ENCODE measurements at places on chromosomes 13 and 19.

GRCh38 chr13:74819549-74819948 lies 662.4 kb downstream of the TBC1D4 start:
- DNase-seq, result no peak

GRCh38 chr19:11091703-11092153 lies 2.5 kb downstream of the LDLR start:
- DNase-seq, result no peak

GRCh38 chr19:46954993-46955812 lies 64.4 kb upstream of the NPAS1 start:
- no peak for DNase-seq

DNA sequence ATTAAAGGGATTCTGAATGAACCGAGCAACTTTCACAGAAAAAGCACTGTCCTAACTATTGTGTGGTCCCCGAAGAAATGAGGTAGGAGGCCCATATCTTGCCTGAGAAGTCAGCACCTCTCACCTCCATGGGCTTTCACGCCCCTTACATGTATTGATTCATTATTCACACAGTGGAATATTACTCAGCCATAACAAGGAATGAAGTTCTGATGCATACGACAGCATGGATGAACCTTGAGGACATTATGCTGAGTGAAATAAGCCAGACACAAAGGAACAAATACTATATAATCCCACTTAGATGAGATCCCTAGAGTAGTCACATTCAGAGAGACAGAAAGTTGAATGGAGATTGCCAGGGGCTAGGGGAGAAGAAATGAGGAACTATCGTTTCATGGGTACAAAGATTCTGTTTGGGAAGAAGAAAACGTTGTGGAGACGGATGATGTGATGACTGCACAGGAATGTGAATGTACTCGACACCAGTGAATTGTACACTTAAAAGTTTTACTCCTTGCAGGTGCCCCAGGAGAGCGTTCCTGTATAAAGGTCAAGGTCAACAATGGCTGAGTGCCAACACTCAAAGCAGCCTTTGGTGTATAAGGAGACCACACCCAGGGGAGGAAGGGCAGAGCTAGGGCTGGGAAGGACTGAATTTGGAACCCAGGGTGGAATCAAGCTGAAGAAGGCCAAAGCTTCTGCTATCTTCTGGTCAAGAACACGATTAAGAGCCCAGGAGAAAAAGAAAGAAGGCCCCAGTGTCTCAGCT lies 22.5 kb downstream of the ZIC5 start:
- DNase-seq, result no peak

GRCh38 chr19:2771786-2772674 lies 11.0 kb downstream of the SGTA start:
- DNase-seq, result no peak

- DNase-seq, result no peak
Observed at GRCh38 chr13:77946522-77946921, 27.9 kb upstream of the EDNRB start.

DNA sequence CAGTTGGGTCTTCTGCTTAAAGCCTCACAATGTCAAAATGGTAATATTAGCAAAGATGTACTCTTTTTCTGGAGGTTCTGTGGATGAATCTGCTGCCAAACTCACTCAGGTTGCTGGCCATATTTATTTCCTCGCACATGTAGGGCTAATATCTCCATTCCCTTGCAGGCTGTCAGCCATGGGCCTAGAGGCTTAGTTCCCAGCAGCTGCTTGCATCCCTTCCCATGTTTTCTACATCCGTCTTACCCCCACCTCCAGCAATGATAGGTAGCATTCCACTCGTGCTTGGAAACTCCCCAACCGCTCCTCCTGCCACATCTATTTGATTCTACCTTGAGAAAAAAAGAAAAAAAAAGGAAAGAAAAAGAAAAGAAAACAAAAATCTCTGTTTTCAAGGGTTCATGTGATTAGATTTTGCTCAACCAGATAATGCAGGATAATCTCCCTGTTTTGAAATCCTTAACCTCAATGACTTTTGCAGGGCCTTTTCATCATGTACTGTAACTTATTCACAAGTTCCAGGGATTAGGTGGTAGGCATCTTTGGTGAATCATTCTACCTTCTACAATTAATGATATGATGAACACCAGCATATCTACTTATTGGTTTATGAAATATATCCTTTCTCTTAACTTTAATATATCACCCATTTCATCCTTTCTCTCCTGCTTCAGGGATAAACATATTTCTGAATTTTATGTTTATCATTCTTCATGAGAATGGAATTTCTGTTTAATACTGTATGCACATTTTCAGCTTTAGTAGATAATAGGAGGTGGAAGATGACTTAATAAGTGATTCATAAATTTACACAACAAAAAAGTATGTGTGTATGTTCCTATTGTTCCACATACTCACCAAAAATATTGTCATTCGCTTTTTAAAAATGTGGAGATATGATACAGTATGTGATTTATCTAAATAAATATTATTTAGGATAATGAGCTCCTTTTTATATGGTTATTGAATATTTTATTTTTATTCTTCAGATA lies 931.9 kb downstream of the SLITRK5 start:
- no peak for DNase-seq

DNA sequence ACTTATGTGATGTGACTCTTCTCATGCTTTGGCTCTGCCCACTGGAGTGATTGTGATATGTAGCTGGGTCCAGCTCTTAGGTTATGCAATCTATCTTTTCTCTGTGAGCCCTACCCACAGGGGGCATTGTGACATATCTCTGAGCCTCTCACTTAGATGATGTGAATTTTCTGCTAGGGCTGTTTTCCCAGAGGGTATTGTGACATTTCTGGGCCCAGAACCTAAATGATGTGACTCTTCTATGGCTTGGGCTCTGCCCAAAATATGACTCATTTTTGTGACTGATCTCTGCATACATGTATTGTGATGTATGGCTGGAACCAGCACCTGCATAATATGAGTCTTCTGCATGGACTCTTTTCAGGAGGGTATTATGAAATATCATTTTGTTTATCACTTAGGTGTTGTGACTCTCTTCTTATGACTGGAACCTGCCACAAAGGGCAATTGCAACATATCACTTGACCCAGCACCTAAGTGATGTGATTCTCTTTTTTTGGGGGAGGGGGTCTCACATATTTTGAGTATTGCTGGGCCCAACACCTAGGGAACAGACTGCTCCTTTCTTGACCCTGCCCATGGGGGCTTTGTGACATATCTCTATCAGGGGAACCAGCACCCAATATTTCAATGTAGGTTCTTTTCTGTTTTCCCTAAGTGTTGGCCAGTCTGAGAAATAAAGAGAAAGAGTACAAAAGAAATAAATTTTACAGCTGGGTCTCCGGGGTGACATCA lies 12.1 kb upstream of the ZNF254 start:
- no peak for DNase-seq

- DNase-seq, result no peak
Observed at GRCh38 chr19:6238256-6238642, 41.5 kb downstream of the MLLT1 start.

Data from activated CD8-positive, alpha-beta memory T cell treated with anti-CD3 and anti-CD28 coated beads for 1 hour (primary cell).